DMS153 (cell line): ENCODE measurements at places on chromosomes 16 and 17.

GRCh38 chr16:2250652-2251295 lies 613 bp downstream of the ECI1 start:
- DNase-seq = no peak

GRCh38 chr17:38451030-38451839 lies 23.0 kb downstream of the ARHGAP23 start:
- DNase-seq = no peak

DNA sequence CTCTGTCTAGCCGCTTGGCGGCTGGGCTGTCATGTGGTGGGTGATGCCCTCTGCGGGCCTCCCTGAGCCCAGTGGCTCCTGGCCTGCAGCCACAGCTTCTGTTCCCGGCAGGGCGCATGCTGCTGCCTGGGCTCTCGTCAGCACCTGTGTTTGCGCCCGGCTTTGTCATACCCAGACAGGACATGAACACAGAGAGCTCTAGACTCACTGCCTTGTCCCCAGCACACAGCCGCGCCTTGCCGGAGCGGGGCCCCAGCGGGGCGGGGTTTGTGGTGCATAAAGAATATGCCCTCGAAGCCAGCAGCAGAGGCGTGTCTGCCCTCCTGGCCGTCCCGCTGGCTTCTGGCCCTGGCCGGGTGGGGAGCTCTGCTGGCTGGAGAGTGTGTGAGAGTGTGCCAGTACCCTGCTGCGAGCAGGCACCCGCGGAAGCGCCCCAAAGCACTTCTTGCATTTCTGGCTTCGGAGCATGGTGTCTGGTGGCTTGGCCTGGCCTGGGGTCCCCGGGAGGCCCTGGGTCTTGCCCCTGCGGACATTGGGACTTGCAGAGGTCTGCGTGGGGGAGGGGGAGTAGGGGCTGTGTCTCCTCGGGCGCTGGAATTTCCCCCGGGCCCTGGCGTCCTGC lies 14.4 kb downstream of the ASPSCR1 start:
- DNase-seq = peak; percentile 49

DNA sequence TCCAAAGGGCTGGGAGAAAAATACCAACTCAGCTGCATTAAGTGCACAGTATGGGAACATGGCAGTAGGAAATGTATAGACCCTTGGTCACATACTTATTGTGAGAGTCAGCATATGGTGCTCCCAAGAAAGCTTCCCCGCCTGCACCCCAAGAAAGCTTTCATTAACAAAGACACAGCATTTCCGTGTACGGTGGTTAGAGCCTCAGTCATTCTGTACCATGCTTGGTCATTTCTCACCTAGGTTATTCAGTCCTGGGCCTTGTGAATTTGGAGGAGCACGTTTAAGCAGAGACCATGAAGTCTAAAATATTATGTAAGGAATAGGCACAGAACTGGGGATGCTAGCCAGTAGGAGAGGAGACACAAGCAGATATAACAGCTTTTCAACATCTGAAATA lies 56.1 kb downstream of the ESRP2 start:
- no peak for DNase-seq

DNA sequence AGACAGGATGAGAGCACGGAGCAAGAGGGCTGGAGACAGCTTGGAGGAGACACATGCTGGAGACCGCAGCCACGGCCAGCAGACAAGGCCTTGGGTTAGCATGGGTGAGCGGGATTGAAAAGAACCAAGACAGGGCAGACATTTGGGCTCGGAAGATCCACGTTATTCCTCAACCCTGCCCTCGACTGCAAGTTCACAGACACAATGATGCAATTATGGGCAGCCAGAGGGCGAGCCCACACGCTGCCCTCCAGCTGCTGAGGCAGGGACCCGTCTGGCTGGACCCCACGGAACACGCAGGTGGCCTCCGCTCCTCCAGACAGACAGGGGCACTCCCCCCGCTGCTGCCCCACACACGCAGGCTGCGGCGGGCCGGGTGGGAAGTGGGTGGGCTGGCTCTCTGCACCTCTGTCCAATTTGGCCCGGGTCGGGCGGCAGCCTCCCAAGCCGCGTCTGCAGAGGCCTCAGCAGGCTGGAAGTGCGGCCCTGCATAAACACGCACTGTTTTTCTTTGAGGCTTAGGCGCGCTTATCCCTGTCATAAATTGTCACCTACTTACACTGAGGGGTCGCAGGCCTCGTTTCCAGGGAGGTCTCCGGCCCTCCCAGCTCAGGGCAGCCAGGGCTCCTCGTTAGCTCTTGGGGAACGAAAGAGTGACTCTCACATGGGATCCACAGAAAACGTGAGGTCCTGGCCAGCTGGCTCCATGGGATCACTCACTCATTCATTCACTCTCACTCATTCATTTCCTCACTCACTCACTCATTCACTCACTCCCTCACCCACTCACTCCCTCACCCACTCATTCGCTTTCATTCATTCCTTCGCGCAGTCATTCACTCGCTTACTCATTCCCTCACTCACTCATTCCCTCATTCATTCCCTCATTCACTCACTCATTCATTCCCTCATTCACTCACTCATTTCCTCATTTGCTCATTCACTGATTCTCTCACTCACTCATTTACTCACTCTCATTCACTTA lies 303.9 kb downstream of the C16orf95 start:
- no peak for DNase-seq

GRCh38 chr16:30870904-30871303 lies 23.0 kb downstream of the BCL7C start:
- DNase-seq = no peak

- DNase-seq = no peak
These were observed 152.5 kb downstream of the RBFOX3 start for GRCh38 chr17:79458356-79458755.

- no peak for DNase-seq
These were observed 11.2 kb downstream of the NAGPA start for GRCh38 chr16:5022521-5022920.
